ENCODE measurements at places on chromosomes 11 and 22.
A peak's percentile ranks its signal among the peaks of the same experiment; 100 is the strongest.

GRCh38 chr11:77560605-77561004 lies 29.1 kb upstream of the AQP11 start:
- no peak for DNase-seq

- DNase-seq, result peak; percentile 28
Observed at GRCh38 chr22:32904044-32904443, 102.5 kb downstream of the TIMP3 start.

GRCh38 chr11:118224511-118225188 lies at the start of gene JAML:
Gene JAML (minus strand): TSS chr11:118225011. CDS start chr11:118214866, 10,145 bp downstream.
- peak; percentile 76 for DNase-seq

- peak; percentile 41 for DNase-seq
Observed at GRCh38 chr11:35139722-35140282, 831 bp downstream of the CD44 start.

DNA sequence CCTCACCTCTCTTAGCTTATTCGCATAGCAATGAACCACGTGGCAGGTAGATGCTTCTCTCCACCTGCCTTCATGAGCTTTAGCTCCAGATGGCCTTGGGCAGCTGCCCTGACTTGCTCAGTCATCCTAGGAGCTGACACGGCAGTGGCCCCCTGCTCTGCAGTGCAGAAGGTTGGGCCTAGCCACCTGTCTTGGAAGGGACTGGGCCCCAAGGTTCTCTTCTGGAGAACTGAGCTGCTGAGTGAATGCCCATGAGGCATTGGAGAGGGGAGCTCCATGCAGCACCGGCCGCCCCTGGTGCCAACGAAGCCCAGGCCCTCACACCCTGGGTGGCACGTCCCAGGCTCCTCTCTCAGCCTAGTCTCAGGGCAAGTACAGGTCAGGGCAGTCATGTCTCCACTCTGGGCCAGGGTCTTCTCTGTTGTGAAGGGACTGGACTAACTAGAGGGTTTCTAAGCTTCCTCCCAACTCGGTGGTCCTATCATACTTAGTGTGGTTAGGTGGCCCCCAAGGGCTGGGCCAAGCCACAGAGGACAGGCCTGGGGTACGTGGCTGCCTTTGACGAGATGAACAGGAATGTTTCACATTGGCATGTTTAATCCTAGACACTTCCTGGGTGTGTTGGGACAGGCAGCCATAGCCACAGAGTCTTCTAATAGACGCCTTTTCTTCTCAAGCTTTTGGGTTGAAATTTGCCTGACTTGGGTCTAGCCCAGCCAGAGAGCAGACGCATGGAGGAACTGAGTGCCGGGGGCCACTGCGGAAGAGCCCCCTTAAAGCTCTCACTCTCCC lies 47.9 kb downstream of the ALX4 start:
- DNase-seq, result no peak

GRCh38 chr11:31132531-31133421 lies 236.8 kb downstream of the DCDC1 start:
- no peak for DNase-seq

DNA sequence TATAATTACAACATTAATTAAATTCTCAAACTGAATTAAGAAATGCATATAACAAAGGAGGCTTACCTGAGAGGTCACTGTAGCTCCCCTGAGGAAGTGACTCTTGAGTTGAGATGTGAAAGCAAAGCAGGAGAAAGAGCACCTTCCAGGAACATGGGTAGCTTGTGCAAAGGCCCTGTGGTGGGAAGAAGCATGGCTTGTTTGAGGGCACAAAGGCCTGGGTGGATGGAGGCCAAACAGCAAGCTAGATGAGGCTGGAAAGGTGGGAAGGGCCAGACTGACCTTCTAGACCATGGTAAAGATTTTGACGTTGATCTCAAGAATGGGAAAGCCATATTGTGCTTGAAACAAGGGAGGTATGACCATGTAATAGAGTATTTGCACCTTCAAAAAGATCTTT lies 155.1 kb downstream of the PKNOX2 start:
- no peak for DNase-seq

- DNase-seq, result peak; percentile 20
Observed at GRCh38 chr11:126345759-126346585, 9.5 kb upstream of the ST3GAL4 start.

- no peak for DNase-seq
Observed at GRCh38 chr11:69395287-69395686, 86.2 kb upstream of the LINC01488 start.

- DNase-seq, result no peak
Observed at GRCh38 chr22:19451570-19451969, 4.1 kb upstream of the C22orf39 start.

GRCh38 chr11:120340529-120340928 lies 4.3 kb downstream of the ARHGEF12 start:
- DNase-seq, result no peak

- DNase-seq, result no peak
Observed at GRCh38 chr22:49517667-49518185, 309.9 kb downstream of the BRD1 start.

Measured in CD4-positive, alpha-beta T cell treated with Interleukin-10 for 1 hour (primary cell).